Motor neuron (in vitro differentiated cells): ENCODE measurements at places on chromosomes 1 and 21. TPM values are rescaled to one million over a fixed set of nuclear protein-coding genes. Genes with fewer than 3 reads are reported as not detected.

KIF17 gene
- 8.3 and 8.9 TPM in 2 replicates for total RNA-seq

SPTA1 gene
- total RNA-seq: 0.38 TPM in 1 of 2 replicates, not detected in the other

PAPPA2 gene
- 1.3 and 1.8 TPM in 2 replicates for total RNA-seq

GJA4 gene
- total RNA-seq: 1.2 and 1.5 TPM in 2 replicates

KLHDC8A gene
- 28.5 TPM in 2 replicates for total RNA-seq

CENPS gene
- total RNA-seq: 28.6 and 31.5 TPM in 2 replicates

TCHHL1 gene
- 0.16 TPM in 1 of 2 replicates, not detected in the other for total RNA-seq

WDR77 gene
- 39.3 and 50.8 TPM in 2 replicates for total RNA-seq

TFF2 gene
- not detected in 2 replicates for total RNA-seq

HIVEP3 gene
- 7.5 and 8.0 TPM in 2 replicates for total RNA-seq

DNA sequence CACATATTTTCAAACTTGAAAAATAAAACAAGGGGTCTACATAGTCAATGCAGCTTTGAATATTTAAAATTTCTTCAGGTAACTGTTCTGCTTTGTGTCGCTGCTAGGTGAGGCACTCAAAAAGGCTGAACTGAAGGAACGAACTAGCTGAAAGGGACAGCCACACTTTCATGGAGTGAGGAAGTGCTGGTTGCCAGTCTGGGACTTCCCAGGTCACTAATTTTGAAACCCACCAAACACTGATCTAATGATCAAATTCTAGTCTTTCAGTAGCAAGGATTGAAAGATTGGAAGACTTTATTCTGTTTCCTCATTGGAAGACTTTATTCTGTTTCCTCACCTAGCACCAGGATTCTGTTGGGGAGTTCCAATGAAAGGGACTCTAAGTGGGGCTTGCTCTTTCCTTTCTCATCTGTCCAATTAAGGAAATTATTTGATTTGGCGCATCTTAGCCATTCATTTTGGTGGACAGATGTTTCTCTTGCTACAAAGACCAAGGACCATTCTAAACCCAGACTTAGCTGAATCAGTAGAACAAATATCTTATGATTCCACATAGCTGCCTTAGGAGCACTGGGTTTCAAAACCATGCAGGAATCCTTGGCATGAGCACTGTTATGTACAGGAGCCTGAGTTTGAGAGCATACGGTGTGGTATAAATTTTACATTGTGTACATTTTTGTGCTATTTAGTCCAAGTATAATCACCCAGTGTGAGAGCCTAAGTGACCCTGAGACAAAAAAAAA, 10.9 kb upstream of the ARID1A start:
- ATAC-seq: no peak

GRCh38 chr21:20250337-20250736, 747.9 kb upstream of the NCAM2 start:
- ATAC-seq: no peak

DNA sequence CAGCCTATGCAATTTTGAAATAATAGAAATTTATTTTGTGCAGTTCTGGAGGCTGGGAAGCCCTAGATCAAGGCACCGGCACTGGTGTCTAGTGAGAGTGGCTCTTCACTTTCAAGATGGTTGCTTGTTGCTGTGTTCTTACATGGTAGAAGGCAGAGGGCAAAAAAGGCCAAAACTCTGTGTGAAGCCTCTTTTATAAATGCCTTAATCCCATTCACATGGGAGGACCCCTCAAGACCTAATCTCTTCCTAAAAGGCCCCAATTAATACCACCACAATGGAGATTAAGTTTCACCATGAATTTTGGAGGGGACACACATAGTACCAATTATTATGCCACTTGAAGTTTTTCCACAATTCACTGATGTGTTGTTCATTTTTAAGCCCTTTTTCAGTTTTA, 21.0 kb downstream of the PRKAB2 start:
- ATAC-seq: no peak

DNA sequence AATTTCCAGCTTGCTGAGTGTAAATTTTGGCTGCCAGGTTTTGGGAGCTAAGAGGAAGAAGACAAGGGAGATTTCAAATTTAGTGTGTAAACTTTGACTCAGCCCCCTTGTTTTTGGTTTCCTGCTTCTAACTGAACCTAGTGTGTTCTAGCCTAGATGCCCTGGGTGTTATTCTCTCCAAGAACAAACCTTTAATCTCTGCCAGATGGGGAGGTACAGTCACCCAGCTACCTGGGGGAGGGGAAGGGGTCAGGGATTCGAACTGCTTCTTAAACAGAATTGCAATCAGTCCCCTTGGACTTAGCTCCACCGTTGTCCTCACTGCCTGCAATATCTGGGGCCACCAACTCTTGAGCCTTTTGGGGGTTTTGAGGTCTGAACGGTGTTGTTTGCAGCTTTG, 238.9 kb downstream of the KIF26B start:
- no peak for ATAC-seq

DNA sequence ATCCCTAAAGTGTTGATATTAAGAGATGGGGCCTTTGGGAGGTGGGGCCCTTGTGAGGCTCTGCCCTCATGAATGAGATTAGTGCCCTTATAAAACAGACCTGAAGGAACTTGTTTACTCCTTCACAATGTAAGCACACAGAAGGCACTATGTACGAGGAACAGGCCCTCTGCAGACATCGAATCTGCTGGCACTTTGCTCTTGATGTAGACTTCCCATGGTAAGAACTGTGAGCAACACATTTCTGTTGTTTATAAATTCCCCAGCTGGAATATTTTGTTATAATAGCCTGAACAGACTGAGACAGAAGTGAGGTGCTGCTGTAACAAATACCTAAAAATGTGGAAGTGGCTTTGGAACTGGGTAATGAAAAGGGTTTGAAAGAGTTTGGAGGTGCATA, 193.2 kb downstream of the TGFB2 start:
- no peak for ATAC-seq

- ATAC-seq: no peak
Observed at GRCh38 chr21:42118901-42119300, 47.8 kb downstream of the UMODL1 start.

GRCh38 chr1:228039986-228040385, 33.2 kb downstream of the WNT3A start:
- ATAC-seq: no peak

DNA sequence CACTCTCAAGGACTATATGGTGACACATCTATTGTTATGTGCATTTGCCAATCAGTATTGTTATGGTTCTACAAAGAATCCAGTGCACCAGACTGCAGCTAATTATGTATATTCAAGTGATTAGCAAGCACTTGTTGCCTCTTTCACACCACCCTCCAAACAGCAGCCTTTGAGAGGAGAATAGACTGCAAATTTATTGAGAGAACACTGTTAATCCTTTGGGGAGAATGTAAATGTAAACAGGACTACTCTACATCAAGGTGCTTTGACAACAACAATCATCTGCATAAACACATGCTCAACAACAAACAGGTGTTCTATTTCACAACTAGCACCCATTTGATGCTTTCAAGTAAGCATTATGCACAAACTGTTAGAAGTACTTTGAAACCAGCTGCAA, 117.4 kb downstream of the AKT3 start:
- ATAC-seq: no peak

DNA sequence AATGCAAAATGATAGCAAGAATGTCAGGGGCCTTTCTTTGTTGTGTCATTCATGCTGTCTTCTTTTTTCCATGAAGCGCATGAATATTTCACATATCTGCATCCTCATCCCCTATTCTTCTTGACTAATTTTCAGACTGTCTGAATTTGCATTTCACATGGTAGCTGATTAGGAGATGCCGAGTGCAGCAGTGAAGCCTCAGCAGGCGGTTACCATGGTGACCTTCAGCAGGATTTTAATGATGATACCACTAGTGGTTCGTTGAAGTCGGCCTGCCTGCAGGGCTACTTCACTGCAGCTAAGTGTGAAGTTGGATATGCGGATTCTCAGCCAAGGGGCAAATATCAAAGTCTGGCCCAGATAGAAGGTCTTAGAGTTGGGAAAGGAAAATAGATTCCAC, 141.8 kb downstream of the NEK7 start:
- ATAC-seq: peak; percentile 51

DNA sequence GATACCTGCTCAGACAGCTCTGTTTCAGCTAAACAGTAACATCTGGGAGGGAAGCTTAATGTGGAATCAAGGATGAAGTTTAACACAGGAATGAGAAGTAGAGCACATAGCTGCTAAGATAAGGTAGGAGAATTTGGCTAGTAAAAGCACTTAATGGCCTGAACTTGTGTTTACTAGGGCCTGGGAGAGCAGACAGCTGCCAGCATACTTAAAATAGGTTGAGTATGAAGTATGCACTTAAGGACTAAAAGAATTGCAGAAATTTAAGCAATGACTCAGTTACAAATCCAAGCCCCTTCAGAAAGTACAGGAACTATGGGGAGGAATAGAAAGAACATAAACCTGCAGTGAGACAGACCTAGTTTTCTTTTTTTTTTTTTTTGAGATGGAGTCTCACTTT, 53.0 kb downstream of the BACH1 start:
- ATAC-seq: no peak

DNA sequence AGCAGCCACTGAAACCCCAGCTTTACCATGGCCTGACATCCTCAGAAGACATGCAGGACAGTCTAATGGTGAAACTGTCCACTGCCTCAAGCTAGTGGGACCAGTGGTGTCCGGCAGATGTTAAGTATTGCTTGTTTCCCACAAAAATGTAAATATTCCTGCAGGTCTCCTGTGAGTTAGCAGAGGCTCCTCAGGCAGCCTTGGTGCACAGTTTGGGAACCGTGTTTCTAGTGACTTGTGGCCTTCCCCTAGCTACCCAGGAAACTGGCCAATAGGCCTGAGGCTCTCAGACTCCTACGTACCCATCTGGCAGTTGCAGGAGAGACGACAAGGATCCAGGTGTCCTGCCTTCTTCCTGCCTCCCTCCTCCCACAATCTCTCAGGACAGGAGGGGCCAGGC, 142.4 kb downstream of the CAMTA1 start:
- ATAC-seq: no peak

- ATAC-seq: peak; percentile 84
Observed at GRCh38 chr1:66244429-66244828, 289.5 kb upstream of the SGIP1 start.

GRCh38 chr1:57464756-57465155, 40.9 kb upstream of the DAB1 start:
- ATAC-seq: no peak

- ATAC-seq: no peak
Observed at GRCh38 chr21:37047079-37047478, 25.8 kb downstream of the PIGP start.

GRCh38 chr21:28445141-28445830, 547.4 kb downstream of the LTN1 start:
- no peak for ATAC-seq

DNA sequence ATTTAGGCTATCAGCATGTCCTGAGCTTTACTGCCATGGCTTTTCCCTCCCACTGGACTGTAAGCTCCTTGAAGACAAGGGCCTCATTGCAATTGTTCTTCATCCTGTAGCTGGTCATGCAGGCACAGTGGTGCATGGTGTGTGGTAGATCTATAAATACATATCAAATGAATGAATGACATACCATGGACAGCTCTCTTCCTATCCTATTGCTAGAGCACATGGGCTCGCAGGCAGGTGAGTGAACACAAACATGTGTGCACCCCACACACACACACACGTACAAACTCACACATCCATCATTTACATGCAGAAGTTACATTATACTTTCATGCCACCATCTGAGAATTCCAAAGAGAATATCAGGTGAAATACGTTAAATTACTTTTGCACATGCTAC, 172.9 kb upstream of the RUNX1 start:
- no peak for ATAC-seq

DNA sequence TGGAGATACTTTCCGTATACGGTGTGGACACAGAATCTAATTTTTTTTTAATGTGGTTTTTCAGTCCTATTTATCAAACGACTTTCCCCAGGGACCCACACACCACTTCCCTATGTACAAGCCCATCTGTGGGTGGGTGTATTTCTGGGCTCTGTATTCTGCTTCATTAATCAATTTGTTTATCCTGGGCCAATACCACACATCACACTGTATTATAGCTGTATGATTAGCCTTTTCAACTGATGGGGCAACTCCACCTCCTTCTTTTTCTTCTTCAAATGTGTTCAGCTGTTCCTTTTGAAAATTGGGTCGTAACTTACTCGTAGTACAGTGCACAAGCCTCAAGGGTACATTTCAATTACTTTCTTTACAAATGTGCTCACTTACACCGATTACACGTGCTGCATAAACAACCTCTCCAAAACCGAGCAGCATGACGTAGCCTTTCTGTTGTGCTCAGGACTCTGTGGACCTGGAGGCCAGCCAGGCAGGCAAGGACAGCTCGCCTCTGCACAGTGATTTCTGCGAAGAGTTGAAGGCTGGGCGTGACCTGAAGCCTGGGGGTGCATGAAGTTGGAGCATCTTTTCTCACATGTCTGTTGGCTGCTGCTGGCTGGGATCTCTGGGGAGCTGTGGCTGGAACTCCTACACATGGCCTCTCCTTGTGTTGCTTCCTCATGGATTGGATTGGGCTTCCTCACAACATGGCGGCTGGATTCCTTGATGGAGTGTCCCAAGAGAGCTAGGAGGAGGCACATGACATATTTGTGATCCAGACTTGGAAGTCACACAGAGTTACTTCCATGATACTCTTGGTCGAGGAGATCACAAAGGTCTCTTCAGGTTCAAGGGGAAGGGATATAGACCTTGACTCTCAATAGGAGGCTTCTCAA, 126.5 kb downstream of the CRYAA start:
- ATAC-seq: peak; percentile 39

- no peak for ATAC-seq
Observed at GRCh38 chr1:29784276-29785136, 548.2 kb downstream of the PTPRU start.

DNA sequence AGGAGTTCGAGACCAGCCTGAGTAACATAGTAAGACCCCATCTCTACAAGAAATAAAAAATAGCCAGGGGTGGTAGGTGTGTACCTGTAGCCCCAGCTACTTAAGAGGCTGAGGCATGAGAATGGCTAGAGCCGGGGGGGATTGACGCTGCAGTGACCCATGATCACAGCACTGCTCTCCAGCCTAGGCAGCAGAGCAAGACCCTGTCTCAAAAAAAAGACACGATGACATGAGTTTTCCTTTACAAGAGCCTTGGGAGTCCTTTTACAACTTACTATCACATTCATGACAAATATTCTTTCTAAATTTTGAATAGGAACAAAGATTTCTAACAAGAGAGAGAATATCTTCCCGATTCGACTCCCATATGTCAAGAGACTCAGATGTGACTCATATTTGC, 3.3 kb upstream of the BRWD1 start:
- no peak for ATAC-seq
